ENCODE measurements at places on chromosomes 5 and 9.
A peak's percentile ranks its signal among the peaks of the same experiment; 100 is the strongest.

- DNase-seq: no peak
These were observed 460.7 kb upstream of the MEF2C start for GRCh38 chr5:89343666-89344065.

DNA sequence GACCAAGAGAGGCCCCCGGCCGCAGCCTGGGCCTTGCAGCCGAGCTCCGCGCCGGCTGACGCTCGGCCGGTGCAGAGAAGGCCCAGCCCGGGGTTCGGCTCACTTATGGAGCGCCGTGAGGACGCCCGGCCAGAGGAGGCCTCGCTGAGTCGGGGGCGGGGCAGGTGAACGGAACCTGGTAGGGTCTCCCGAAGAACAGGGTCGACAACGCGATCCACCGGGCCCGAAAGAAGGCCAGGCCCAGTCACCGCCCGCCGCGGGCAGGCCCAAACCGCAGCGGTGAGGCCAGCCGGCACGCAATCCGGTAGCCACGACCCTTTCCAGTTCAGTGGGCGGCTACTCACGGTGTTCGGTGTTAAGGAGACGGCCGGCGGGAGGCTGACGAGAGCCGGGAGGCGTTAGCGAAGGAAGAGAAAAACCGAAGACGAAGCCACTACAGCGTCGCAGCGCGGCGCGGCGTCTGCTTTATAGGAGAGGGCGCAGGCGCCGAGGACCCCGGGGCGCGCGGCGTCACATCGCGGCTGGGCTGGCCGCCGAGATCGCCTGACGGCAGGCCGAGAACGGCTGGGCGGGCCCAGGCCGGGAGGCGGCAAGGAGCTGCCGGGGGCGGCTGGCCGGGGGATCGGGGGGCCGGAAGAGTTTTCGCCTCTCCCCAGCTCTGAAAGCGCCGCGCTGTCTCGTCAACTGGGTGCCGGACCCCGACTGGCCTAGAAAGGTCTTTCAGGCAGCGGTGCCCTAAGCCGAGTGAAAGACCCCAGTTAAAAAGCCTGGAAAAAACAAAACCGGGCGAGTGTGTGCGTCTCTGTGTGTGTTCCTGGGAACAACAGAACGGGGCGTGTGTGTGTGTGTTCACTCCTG, at the start of gene SKP1:
TSS of gene SKP1 (minus strand) at position 440 of the 858 bp plus-strand sequence. CDS start 2,928 bp downstream, outside the sequence.
- DNase-seq: peak; percentile 87

GRCh38 chr9:85157772-85158171, 488.2 kb downstream of the NTRK2 start:
- no peak for DNase-seq

GRCh38 chr9:32590898-32591297, 17.9 kb upstream of the NDUFB6 start:
- no peak for DNase-seq

- DNase-seq: no peak
These were observed 14.0 kb downstream of the IL33 start for GRCh38 chr9:6229619-6230018.
